ENCODE measurements at places on chromosomes 6 and 20.

- no peak for DNase-seq
Observed at GRCh38 chr6:57162516-57162915, 9.6 kb upstream of the BAG2 start.

- DNase-seq, result no peak
Observed at GRCh38 chr6:105869835-105870440, 216.2 kb upstream of the PRDM1 start.

- DNase-seq, result no peak
Observed at GRCh38 chr6:34390531-34391472, 1.7 kb downstream of the NUDT3 start.

DNA sequence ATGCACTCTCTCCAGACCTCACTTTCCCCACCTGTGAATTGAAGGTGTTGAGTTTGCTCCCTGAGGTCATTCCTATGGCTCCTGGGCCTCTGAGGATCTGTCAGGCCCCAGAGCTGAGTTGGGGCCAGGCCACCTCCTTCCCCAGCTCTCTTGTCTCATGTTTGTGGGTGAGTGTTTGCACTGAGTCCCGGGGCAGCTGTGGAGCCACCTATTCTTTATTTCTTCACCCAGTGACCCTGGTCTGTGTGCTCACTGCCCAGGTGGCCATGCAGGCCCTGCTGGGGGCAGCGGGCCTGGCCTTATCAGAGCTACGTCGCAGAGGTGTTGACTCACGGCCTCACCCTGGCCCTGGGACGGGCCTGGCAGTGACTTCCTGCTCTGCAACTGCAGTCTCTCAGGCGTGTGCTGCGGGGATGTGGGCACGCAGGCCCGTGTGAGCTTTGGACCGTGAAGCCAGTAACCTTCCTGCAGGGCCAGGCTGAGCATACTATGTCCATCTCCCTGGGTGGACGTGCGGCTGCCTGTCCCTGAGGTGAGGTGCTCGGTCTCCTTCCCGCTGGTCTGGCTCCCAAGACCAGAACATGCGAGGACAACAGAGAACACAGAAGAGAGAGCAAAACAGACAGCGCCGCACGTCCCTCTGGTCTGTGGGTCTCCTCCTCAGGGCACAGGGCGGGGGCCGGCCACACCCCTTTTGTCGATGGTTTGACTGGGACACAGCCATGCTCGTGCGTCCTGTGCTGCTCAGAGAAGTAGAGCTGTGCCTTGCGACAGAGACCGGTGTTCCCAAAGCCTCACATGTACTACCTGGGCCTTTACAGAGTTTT lies 12.1 kb downstream of the TMEM181 start:
- DNase-seq, result no peak

DNA sequence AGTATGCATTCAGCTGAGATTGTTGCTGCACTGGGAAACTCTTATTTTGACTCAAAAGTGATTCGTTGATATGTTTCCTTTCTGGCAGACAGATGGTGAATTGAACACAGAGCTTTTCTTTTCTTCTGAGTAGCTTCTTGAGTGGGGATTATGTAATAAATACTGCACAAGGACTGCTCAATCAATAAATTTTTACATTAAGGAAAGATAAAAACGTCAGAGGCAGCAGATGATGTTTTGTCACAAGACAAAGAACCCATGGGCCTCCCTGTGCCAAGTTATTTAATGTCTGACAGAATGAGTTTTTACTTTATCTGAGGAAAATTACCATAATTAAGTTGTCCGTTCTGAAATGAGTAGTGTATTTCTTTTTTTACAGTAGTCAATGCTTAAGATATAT lies 460.3 kb downstream of the UTRN start:
- DNase-seq, result no peak

GRCh38 chr6:168675375-168675774 lies 234.4 kb downstream of the SMOC2 start:
- DNase-seq, result no peak

- no peak for DNase-seq
Observed at GRCh38 chr6:79461205-79461604, 76.0 kb downstream of the LCA5 start.

GRCh38 chr6:6565488-6565887 lies 23.0 kb upstream of the LY86 start:
- no peak for DNase-seq

DNA sequence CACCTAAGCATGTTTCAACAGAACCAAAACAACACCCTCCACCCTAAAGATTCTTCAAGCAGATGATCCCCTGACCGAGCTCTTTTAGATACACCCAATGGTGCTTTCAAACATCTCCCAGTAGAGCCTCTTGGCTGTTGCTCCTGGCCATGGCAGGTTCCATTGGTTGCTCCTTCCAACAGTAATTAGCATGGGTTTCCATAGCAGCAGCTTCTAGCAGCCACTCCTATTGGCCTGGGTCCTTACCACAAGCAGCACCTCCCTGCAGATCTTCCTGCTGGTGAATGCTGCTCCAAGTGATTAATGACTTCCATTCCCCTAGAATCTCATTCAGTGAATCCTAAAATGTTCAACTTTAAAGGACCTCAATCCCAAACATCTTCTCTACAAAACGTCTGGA lies 13.9 kb downstream of the CCN2 start:
- DNase-seq, result no peak

- no peak for DNase-seq
Observed at GRCh38 chr6:157292202-157292601, 31.1 kb downstream of the TMEM242 start.

- no peak for DNase-seq
Observed at GRCh38 chr6:105442369-105442768, 39.5 kb upstream of the PREP start.

- no peak for DNase-seq
Observed at GRCh38 chr6:137926985-137927384, 59.9 kb downstream of the TNFAIP3 start.

- DNase-seq, result no peak
Observed at GRCh38 chr20:43196243-43196642, 6.5 kb upstream of the PTPRT start.

DNA sequence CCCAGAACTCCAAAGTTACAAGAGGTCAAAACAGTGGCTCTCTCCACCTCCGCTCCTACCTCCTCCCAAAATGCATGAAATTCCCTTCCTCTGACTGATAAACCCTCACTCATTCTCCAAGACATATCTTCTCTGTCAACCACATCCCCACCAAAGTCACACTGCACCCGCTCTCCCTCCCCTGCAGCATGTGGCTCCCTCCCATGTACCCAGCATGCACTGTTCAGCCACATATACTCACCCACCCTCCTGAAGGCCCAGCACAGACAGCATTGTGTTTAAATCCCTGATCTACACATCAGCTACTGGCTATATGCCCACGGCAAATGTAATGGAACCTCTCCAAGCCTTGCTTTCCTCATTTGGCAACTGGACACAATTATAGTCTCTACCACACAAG lies 5.5 kb upstream of the POU5F1 start:
- DNase-seq, result no peak

DNA sequence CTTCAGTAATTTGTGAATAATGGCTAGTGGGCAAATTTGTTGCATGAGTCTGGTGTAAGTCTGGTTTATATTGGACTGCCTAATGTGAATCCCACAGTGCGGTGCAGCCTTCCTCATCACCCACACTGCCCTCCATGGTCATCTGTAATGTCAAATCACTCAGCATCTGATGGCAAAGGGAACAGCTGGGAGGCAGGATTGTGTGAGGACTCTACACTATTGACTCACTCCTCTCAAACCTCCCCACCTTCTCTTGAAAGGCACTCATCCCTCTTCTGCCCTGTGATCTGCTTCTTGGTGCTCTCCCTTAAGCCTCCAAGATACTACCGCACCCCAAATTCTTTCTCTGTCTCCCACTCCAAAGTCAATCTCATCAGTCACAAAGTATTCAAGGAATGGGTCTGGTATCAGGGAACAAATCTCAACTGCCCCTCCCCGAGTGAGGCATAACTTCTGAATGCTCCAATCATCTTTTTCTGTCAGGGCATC lies 146.0 kb upstream of the BEND6 start:
- DNase-seq, result no peak

DNA sequence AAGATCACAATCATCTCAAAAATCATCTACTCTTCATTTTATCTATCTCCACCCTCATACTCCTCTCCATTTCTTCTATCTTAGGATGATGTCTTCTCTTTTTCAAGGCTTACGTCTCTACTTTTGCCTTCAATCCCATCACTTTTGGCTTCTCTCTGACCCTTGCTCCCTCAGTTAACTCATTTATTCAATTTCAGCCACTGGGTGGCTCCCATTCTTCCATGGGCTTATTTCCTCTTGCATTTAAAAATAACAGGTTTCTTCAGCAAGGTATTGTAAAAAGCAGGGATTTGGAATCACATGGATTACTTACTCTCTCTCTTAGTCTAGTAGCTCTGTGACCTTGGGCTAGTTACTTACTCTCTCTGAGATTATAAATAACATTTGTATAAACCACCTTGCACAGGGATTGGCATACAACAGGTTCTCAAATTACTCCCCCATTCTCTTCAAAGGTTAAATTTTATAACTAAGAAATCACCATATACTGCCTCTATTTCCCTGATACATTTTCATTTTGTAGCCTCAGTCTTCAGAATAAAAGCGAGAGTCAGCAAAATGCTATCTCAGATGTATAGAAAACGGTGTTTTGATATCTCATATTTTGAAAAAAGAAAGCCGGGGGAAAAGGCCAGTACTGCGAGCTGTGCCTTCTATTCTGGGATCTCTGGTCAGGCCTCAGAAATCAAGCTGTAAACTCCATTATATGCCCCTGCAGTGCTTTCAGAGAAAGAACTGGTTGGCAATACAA lies 5.5 kb downstream of the ZSCAN12 start:
- DNase-seq, result no peak

GRCh38 chr6:3696525-3697088 lies 54.9 kb downstream of the PXDC1 start:
- no peak for DNase-seq

DNA sequence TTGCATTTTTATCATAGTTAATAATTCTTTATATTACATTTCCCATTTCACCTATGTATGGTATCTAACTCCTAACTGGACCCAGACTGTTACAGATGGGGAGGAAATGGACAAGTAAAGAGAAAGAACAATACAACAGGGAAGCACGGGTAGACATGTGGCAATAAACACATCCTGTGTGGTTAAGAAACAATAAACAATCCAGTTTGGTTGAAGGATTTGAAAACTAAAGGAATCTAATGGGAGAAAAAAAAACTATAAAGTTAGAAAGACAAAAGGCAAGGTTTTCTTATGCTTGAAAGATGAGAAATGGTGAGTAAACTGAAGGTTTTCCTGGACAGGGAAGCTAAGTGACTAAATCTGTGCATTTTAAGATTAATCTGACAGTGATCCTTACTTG lies 34.9 kb upstream of the ALDH8A1 start:
- DNase-seq, result no peak

DNA sequence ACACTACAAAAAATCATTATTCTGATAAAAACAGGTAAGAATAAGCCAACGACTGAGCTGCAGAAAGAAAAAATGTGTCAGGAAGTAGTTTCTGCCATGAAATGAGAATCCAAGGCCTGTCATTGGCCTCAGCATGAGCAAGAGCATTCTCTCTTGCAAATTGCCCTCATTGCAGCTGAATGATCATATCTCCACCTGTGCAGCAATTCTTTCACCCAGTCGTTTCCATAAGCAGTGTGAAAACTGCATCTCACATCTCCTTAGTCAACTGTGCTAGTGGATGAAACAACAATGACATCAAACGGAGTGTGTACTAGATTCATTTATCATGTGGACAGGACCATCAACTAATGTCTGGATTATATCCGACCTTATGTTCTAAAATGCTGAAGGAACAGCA lies 88.2 kb upstream of the STXBP5 start:
- no peak for DNase-seq

DNA sequence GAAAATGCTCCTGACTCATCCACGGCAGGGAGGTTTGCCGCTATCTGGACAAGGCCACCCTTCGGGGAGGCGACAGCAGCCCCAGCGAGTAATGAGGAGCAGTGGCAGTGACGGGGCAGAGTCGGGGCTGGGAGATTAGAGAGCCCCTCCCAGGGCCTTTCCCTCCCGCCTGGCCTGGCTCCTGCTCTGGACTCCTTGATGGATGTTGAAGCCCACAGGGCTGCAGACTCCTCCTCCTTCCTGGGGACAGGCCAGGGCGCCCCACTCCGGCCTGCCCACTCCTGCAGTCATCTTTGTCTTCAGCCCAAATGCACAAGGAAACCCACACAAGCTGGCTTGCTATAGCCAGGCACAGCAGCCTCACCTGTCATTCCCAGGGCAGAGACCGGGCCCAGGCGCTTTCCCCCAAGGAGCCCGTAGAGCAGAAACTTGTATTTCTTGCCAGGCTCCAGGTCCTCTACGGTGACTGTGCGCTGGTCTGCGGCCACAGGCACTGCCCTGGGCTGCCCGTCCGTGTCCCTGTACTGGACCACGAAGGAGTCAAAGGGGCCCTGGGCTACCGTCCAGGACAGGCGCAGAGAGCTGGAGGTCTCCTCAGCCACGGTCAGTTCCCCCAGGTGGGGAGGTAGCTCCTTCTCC lies 7.7 kb downstream of the CYP21A2 start:
- DNase-seq, result no peak

DNA sequence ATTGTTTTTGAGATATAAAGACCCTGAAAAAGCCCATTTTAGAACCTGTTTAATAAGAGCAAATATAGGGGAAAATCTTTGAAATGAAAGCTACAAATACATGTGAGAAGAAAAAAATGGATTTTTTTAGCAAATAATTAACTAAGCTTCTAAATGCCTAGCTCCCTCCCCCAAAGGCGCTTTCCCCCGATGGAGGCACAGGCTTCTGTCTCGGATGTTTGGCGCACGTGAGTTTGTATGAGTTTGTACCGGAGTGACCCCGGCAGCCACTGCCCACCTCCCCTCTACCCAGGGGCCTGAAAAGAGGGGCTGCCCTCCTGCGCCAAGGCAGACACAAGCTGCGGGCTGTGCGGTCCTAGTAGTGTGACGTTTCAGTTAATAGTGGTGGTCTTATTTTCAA lies 50.4 kb upstream of the TMEM181 start:
- DNase-seq, result no peak

- no peak for DNase-seq
Observed at GRCh38 chr6:64034910-64035655, 399.5 kb downstream of the PHF3 start.

- no peak for DNase-seq
Observed at GRCh38 chr20:45487231-45487635, 17.7 kb downstream of the WFDC2 start.

- no peak for DNase-seq
Observed at GRCh38 chr20:48541581-48542071, 286.2 kb downstream of the PREX1 start.

- DNase-seq, result no peak
Observed at GRCh38 chr6:125942672-125943527, 13.7 kb upstream of the HINT3 start.

GRCh38 chr20:11120431-11120830 lies 446.6 kb upstream of the JAG1 start:
- DNase-seq, result no peak

- no peak for DNase-seq
Observed at GRCh38 chr20:53941680-53942471, 128.5 kb downstream of the BCAS1 start.

DNA sequence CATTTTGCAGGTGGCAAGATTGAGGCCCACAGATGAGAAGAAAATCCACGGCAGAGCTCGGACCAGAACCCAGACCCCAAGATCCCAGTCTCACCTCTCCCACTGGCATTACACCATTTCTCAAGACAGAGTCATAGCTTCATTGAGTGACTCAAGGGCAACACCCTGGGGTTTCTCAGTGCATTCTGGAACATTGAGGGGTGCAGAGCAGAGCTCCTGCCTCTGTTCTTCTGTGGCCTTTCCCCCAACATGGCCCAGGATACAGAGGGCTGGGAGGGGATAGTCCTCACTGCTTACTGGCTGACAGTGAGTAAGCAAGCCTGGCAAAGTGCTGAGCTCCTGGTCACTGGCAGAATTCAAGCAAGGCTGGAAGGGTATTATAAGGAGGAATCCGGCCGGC lies 74.0 kb downstream of the MDGA1 start:
- DNase-seq, result no peak

GRCh38 chr6:82208913-82209312 lies 38.6 kb downstream of the IBTK start:
- DNase-seq, result no peak
